ENCODE measurements at places on chromosomes 7 and 10. TPM values are rescaled to one million over a fixed set of nuclear protein-coding genes. Genes with fewer than 3 reads are reported as not detected.

DNA sequence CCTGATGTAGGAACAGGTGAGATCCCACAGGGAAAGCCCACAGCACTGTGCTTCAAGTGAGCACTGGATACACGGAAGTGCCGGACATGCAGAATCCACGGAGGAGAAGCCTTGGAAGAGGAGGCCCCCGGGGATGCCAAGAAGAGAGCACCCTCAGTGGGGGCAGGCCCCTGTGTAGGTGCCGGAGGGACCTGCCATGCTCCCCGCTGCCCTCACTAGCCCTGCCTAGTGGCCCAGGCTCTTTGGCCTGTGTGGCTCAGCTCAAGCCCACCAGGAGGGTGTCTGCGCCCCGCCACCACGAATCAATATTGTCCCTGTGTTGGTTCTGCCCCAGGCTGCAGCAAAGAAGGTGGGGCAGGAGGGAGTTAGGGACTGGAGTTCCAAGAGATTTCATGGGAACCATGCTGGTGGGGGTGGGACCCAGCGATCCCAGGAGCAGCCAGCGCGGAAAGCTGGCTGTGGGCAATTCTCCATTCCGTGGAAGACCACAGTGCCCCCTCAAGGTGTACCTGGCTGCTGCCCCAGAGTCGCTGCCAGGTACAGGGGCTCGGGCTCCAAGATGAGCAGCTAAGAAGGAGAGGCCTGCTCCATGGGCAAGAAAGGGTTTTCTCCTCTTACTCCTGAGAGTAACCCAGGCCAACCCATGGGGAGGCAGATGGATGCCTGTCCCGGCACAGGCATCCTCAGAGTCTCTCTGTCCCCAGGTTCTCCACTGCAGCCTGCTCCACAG, 34.9 kb upstream of the LEP start:
- DNase-seq, result no peak

MSS51 gene
- polyA plus RNA-seq, result 0.48 TPM

COL26A1 gene
- polyA plus RNA-seq, result 10.8 TPM

STAM gene
- 16.7 TPM for polyA plus RNA-seq

SND1 gene
- 141 TPM for polyA plus RNA-seq

PVRIG gene
- polyA plus RNA-seq, result 1.4 TPM

GRCh38 chr10:6165221-6165725, 37.5 kb upstream of the PFKFB3 start:
- no peak for DNase-seq

Data from hepatocyte (in vitro differentiated cells).